ENCODE measurements at places on chromosomes 12 and 14.

- DNase-seq, result no peak
These were observed 161.1 kb upstream of the TRHDE start for GRCh38 chr12:72110937-72111650.

DNA sequence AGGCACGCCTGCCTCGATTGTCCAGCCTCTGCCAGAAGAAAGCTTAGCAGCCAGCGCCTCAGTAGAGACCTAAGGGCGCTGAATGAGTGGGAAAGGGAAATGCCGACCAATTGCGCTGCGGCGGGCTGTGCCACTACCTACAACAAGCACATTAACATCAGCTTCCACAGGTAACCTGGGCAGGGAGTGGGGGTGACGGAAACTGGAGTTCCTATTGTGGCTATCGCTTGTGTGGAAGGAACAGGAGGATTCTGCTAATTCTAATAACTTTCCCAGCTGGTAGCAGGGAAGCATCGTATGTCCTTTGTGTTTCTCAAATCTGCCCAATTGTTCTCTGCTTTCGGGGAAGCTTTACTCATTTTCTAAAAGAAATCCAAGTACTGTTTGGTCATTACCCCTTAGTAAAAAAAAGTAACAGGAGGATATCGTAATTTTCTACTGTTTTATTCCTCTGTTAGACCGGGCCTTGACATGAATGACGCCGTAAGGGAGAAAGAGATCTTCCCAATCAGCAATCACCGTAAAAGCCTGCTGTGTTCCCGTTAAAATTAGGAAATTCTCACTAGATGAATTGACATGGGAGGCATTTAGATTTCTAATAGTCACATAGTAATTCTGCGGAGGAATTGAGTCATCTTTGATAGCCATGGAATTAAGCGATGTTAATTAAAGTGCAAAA lies 449 bp downstream of the THAP2 start:
- DNase-seq, result no peak

DNA sequence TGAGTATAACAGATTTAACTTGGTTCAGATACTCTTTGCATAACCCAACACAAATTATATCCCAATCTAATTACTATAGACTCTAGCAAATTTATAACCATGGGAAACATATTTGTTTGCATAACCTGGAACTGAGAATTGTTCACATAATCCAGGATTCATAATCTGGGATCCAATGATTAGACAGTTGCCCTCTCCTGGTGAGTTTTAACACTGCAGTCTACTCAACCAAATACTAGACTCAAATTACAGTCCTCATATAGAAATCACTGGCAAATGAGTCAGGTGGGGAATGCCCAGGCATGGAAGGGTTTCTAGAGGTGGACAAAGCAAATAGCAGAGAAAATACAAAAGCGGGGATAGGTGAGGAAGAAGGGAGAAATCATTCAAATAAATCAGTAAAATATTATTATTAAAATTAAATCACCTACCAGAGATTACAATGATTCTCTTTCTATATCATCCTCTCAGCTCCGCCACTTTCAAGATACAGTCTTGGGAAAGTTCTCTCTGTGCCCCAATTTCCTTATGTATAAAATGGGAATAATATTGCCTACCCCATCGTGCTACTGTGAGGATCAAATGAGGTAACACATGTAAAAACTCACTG lies 9.4 kb downstream of the GCH1 start:
- peak; percentile 12 for DNase-seq

DNA sequence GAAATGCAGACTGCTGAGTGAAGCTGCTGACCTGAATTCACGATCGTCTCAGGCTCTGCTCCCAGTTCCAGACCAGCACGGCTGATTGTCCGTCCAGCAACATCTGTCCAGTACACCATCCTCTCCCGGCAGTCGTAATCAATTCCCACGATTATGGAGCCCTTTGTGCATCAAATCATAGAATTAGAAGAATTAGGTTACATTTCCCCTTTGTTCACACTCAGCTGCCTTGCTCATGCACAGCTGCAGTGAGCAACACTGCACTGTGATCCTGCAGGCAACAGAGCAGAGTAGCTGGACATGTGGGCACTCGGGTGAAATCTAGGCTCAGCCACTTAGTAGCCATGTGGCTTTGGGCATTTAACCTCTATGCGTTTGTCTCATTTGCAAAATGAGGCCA lies 22.2 kb downstream of the RTRAF start:
- no peak for DNase-seq

DNA sequence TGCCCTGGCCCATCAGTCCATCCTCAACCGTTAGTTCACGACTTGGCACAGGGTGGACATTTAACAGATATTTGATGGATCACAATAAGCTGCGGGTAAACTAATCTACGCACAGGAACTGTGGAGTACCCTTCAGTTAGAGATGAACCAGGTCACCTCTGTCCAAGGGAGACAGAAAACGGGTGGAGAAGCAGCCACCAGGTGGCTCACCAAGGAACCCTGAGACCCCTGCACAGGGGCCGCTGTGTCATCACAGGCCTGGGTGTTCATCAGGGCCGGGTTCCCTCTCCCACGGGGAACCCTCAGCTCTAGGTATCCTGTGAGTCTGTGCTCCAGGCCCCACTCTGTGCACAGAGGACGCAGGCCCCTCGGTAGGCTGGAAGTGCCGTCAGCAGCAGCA lies 122.2 kb downstream of the PIWIL1 start:
- DNase-seq, result no peak

DNA sequence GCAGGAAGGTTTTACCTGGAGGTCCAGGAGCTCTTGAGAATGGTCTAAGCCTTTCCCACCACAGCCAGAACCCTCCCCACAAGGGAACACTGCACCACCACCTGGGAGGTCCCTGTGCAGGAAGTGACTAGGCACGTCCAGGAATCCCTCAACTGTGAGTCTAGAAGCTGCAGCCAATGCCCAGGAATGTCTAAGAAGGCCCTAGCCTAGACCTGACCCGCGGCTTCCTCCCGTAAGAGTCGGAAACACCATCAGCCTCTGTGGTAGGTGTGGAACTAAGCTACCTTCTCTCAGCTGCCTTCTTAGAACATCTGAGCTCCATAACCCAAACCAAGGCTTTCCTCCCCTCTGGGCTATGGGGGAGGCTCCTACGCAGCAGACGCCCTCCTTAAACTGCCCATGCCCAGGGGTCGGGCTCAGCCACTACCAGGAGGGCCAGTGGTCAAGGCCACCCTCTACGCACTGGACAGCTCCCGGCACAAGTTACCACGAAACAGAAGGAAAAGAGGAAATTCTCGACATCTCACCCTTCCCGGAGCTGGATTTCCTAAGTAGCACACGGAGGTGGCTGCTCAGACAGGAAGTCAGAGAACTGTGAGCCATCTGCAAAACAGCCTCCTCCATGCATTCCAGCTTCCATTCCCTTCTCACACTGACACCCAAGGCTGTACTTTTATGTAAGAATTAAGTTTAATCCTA lies 25.5 kb downstream of the ZFYVE21 start:
- DNase-seq, result no peak

GRCh38 chr14:71550367-71550766 lies 381.9 kb upstream of the RGS6 start:
- no peak for DNase-seq

DNA sequence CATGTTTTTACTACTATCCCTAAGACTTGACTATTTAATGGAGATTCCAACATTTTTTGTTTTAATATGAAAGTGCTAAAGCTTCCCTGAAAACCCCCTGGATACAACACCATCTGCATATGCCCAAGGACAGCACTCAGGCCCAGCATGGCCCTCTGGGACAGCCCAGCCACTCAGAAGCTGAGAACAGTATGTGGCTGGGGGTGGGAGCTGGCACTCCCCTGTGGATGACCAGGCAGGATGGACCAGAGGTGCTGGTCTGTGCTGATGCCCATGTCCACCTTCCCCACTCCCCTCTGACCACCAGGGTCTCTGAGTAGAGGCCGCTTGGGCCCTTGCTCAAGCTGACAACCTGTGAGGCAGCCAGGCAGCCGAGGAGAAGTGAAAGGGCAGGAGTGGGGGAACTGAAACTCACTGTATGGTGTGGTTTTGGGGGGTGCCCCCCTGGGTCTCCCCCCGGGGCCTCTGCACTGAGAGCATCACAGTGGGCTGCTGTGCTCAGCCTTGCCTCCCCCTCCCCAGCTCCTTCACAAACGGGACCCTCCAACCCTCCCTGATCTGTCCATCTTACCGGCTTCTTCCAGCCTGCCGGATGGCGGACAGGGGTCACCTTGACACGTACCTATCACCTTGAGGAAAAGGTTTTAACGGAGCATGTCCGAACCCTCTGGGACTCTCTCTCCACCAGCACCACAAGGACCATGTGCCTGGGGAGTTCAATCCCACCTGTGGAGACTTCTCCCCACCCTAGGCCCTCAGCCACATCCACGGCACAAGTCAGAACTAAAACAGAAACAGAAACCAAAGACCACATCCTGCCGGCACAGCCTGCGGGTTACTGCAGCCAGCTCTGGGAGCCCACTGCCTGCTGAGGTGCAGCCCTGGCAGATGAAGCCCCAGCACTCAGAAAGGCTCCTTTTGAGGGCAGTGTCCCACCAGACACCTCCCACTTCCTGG lies at the start of gene TMEM229B:
TSS of gene TMEM229B (minus strand) at position 785 of the 957 bp plus-strand sequence. CDS start 14,798 bp downstream, outside the sequence.
- DNase-seq, result no peak

- no peak for DNase-seq
These were observed 26.2 kb downstream of the AMN start for GRCh38 chr14:102948698-102949061.

DNA sequence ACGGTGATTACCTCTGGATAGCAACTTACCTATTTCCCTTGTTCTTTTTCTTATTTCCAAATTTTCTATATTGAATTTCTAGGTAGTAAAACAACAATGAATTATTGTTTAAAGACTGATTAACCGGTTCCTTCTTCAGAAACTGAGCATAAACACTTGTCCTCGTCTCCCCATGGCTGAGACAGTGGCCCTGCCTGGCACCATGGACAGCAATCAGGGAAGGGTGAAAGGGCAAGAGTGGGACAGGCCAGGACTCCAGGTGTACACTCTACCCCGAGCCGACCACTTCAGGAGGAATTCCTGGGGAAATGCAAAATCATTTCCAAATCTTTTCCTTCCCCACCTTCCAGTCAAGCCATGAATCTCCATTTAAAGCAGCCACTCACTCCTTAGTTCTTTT lies 48.8 kb upstream of the LTBP2 start:
- no peak for DNase-seq

DNA sequence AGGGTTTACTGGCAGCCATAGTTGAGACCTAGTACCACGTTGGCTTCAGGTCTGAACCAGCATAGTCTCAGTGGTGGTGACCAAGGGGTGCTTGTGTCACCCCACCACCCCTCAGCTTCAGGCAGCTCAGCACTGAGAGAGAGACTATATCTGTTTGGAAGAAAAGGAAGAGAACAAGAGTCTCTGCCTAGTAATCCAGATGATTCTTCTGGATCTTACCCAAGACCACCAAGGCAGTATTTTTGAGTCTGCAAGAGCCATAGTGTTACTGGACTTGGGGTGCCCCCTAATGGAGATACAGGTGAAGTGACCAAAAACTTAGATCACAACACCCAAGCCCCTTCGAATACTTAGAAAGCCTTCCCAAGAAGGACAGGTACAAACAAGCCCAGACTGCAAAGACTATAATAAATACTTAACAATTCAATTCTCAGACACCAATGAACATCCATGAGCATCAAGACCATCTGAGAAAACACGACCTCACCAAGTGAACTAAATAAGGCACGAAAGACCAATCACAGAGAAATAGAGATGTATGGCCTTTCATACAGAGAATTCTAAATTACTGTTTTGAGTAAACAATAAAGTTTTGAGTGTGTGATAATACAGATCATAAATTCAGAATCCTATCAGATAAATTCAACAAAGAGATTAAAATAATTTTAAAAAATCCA lies 107.0 kb downstream of the HELB start:
- peak; percentile 14 for DNase-seq

GRCh38 chr12:62291864-62292760 lies 31.9 kb downstream of the USP15 start:
- no peak for DNase-seq

- no peak for DNase-seq
These were observed 193.9 kb upstream of the PLXNC1 start for GRCh38 chr12:93954166-93955112.

DNA sequence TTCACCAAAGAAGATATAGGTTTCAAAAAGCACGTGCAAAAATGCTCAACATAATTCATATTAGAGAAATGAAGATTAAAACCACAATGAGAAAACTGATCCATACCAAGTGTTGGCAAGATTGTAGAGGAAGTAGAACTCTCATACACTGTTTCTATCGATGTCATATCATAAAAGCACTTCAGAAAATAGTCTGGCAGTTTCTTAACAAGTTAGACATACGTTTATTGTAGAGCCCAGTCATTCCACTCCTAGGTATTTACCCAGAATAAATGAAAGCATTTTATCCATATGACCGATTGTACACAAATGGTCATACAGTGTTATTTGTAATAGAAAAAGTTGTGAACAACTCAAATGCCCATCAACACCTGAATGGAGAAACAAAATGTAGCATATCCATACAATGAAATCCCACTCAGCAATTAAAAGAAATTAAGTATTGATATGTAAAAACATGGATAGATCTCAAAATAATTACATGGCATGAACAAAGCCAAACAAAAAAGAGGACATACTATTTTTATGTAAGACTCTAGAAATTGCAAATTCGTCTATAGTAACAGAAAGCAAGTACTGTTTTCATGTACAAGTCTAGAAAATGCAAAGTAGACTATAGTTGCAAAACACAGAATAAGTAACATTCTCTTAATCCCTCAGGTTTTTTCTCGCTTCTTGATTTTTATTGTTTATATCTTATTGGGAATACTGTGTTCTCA lies 41.0 kb downstream of the USP15 start:
- no peak for DNase-seq

DNA sequence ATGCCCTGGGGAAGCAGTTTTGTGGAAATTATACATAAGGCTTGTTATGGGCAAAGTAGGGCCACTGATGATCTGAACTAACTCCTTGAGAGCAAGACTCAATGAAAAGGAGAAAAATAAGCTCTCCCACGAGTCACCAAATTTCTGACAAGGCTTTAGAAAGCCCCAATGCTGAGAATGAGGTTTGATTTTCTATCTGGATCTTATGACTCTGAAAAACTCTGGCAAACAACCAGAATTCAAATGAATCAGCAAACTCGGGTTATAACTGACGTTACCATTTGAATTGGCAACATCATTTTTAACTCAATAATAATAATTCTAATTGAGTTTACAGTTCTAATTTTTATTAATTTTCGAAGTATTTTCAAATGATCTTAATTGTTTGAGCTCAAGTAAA lies 79.1 kb downstream of the KCNK10 start:
- no peak for DNase-seq

GRCh38 chr12:75935539-75936242 lies 95.9 kb downstream of the PHLDA1 start:
- no peak for DNase-seq

DNA sequence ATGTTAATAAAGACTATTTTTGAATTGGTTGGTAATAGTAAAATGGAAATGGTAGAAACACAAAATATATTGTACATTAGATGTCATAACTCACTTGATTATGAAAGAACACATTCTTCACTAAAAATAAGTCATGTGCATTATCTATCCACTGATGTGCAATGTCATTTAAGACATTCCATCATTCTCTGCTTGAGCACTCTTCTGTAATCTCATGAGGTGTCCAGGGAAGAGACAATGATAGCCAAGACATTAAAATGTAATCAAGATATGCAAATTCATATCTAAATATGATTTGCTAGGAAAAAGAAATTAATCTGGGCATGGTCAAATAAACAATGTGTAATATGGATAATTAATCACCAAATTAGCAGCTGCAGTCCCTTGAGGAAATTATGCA lies 422.5 kb downstream of the BTG1 start:
- no peak for DNase-seq

GRCh38 chr12:59665701-59666100 lies 69.9 kb downstream of the SLC16A7 start:
- no peak for DNase-seq

GRCh38 chr12:82174383-82174782 lies 183.8 kb downstream of the CCDC59 start:
- DNase-seq, result no peak

GRCh38 chr14:80659783-80660182 lies 281.8 kb downstream of the CEP128 start:
- no peak for DNase-seq

Data from nephron progenitor cell (in vitro differentiated cells).